ENCODE measurements at places on chromosomes 3 and 15.

DNA sequence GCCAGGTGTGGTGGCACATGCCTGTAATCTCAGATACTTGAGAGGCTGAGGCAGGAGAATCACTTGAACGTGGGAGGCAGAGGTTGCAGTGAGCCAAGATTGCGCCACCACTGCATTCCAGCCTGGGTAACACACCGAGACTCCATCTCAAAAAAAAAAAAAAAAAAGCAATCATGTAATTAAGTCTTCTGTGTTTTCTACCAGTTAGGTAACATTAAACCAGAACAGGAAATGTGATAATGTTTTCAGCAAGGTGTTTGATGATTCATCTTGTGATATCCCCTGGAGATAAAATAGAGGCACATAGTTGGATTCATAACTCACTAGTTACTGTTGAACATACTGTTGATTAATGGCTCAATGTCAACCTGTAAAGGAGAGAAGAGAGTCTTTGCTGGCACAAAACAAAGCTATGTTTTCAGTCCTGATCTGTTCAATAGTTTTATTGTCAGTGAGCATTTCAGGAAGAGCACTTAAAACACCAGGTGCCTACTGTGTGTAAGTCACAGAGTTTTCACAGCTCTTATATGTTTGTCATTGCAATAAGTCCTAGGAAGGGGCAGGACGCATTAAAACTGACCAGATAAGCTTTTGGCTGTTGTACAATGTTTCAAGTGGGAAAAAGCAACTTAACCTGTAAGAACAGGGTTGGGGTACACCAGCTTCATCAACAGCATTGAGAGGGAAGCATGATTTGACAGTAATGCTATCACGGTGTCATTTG, 19.5 kb downstream of the DNAJB11 start:
- DNase-seq: no peak

DNA sequence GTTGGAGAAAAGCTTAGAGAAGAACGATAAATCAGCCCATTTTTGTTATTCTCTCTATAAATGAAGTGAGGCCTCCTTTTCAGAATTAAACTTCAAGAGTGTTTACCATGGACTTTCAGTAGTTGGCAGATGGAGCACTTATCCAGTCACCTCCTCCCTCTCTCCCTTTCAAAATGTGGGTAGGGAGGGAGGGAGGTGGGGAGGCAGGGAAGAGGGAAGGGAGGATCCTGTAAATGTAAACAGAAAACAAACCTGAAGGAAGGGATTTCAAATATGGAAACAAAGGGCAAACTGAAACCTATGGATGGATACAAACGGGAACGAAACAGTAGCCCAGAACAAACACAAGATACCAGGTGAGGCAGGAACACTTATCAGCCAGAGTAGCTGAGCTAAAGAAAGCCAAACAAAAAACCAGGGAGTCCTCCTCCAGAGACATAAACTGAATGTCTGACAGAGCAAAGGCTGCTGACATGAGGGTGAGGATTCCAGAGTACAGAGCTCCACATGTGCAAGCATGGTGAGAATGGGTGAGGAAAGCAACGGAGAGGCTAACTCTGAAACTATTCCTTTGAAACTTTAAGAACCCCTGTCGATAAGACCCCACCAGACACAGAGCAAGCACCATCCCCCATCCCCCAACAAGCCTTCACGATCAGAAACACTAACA, 41.0 kb upstream of the GP5 start:
- no peak for DNase-seq

GRCh38 chr3:42493126-42493797, 9.2 kb upstream of the VIPR1 start:
- DNase-seq: no peak

DNA sequence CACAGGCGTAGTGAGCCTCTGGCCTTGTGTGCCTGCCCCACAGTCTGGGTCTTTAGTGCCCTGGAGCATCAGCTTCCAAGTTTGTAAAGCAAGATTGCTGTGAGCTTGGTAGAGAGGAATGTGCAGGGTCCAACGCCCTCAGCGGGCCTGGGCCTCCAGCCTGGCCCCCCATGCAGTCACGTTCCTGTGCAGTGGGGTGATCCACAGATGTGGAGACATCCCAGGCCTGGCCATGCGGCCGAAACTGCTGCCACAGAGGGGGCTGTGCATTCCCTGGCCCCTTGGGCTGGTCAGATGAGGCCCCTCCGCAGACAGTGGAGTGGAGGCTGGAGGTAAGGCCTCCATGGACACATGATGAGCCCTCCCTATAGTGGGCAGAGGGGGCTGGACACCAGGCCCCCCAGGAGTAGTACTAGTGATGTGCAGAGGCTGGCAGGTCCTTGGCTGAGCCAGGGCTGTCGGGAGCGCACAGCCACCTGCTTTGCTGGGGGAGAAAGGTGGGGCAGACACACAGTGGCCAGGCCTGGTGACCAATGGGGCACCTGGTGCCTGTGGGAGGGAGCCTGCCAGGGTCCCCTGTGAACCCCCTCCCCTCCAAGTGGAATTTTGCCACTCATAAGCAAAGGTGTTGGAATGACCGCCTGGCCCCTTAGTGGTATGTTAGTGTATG, 71.5 kb downstream of the EFCAB12 start:
- DNase-seq: peak; percentile 57

GRCh38 chr15:41554915-41555314, 4.1 kb upstream of the TYRO3 start:
- no peak for DNase-seq

GRCh38 chr15:90710436-90711027, 6.6 kb upstream of the BLM start:
- no peak for DNase-seq

DNA sequence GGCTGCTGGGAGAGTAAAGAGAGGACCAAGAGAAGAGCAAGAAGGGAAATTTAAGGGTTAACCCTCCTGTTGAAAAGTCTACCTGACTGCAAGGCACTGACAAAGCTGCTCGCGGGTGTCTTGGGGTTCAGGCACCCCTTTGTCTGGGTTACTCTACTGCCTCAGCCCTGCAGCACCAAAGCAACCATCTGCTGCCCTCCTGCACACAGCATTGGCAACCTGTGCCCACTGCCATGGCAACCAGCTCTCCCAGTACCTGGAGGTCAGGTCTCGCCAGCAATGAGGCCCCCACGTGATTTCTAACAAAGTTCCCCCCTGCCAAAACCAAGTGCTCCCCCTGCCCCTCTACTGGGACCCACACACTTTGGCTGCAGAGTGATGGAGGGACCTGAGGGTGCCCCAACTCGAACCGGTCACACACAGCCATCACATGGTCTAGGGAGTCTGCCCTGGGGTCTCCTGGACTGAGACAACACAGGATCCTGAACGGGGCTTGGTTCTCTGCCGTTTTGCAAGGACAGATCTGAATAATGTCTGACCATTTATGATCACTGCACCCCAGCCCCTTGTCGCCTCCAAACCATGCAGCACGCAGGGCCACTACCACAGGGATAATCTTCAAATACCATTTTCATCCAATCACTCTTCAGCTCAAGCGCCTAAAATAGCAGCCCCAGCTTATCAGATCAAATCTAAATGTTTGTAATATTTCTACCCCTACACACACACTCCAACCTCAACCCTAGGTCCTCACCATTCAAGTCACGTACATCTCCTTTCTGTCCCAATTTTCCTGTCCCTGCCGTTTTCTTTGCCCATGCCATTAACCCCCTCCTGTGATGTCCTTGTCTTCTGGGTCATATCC, 50.7 kb downstream of the ADCY5 start:
- no peak for DNase-seq

- no peak for DNase-seq
Observed at GRCh38 chr15:98800437-98801233, 152.3 kb downstream of the IGF1R start.

- DNase-seq: no peak
Observed at GRCh38 chr3:72183489-72183888, 398.5 kb upstream of the PROK2 start.

- no peak for DNase-seq
Observed at GRCh38 chr15:33675246-33675645, 293.1 kb upstream of the CHRM5 start.

DNA sequence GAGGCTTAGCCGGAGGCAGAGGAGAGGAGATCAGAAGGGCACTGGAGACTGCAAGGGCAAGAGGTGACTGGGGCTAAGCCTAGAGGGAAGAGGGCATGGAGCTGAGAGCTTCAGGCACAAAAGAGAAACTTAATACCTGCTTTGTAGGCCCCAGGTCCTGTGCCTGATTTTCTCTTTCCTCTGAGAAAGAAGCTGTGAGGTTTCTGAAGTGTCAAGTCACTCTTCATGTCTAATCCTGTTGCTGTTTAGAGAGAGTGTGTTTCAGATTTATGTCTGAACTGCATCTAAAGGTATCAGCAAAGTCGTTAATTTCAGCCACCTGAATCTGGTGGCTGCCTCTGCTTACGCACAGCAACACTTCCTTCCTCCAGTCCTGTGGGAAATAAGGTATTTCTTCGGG, 106.9 kb upstream of the RNU6-1 start:
- no peak for DNase-seq

GRCh38 chr3:99656624-99657023, 18.2 kb downstream of the COL8A1 start:
- DNase-seq: no peak

GRCh38 chr3:46082849-46083248, 55.6 kb upstream of the XCR1 start:
- DNase-seq: no peak

DNA sequence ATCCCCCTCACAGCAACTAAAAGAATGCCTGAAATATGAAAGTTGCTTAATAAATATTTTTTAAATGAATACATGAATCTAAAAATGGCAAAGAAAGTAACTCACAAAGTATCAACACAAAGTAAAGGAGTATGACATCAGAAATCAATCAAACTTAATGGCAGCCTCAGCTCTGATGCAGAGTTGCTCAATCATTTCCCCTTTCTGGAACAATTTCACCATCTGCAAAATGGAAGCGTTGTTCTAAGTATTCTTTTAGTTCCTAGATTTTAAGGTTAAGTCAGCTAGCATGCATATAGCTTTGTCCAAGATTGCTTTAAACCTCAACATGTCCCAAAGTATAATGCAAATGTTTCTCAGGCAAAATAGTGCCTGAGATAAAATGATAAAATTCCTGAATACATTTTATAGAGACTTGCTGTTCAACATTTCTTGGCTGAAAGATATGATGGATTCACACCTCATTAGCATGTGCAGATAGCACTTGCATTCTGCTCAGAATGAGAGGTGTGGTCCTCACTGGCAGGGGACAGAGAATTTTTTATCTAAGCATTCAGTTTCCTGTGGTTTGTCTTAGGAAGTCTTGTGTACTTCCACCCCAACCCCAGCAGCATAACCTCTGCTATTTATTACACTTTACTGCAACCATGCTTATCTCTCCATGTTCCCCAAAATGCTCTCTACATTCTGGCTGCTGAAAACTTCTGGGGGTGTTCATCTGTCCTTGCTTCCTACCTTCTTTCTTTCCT, 429.3 kb downstream of the GRM7 start:
- no peak for DNase-seq

Data from upper lobe of left lung (tissue), 6 donors.